Fibroblast of skin of abdomen (primary cell): ENCODE measurements at places on chromosomes 2 and 18.

DNA sequence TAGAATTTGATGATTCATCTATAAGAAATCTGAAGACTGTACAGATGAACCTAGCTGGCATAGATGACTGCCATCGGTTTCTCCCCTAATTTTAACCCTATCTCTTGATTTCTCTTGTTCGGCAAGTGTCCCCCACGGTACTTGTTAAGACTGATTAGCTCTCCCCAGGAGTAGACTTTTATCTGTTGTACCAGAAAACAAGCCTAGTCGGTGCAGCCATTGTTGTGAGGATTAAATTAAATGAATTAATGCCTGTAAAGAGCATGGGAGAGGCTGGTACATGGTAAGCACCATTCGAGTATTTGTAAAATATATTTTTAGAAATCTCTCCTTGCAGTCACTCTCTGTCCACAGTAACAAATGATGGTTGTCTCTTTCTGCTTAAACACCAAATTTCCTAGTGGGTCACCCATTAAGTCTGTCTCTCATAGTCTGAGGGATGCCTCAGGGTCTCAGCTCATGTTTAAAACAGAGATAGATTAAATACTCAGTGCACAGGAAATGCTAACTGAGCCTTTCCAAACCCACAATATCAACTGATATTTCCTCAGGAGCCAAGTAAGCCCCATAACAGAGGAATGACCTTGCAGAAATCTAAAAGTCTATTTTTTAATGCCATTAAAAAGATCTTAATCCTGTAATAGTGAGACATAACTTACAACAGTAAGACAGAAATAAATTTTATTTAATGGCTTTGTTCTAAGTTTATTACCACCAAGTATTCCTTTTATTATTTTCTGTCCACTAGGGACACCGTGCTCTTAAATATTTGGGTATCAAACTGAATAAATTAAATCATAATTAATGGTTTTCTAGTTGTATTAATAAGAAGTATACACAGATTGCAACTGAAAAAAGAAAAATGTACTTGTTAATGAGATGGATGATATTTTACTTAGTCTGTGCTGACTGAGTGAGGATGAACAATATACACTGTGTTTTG is 2.9 kb upstream of the B4GALT6 start:
- DNase-seq, result no peak

- no peak for DNase-seq
These were observed 24.4 kb upstream of the ADAM23 start for GRCh38 chr2:206418968-206419367.

GRCh38 chr2:167191588-167191987 is 303.3 kb downstream of the XIRP2 start:
- DNase-seq, result peak; percentile 48

DNA sequence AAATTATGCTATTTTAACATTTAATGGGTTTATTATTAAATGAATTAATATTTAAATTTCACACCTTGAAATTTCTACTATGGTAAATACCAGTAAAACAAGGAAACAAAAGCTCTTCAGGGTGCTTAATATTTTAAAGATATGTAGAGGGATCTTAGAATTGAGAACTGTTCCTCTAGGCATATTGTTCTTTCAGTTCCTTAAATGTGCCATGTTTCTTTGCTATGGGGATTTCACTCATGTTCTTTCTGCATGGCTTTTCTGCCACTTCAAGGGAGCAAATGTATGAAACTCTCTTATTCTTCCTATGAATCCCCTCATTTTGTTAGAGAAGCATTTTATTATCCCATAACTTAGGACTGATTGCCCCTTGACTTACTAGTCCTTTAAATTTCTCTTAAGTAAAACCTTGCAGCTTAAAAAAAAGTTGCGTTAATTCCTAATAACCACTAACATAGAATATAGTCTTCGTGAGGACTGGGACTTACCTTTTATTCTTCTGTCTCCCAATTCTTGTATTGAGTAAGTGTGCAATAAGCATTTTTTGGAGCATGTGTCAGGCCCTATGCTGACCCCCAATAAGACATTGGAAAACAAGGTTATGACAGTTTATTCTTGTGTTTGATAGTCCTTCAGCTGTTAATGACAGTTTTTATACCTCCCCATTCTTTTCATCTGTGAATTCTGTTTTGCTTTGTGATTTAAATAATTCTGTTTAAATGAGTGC is 95.7 kb downstream of the BIRC6 start:
- no peak for DNase-seq

DNA sequence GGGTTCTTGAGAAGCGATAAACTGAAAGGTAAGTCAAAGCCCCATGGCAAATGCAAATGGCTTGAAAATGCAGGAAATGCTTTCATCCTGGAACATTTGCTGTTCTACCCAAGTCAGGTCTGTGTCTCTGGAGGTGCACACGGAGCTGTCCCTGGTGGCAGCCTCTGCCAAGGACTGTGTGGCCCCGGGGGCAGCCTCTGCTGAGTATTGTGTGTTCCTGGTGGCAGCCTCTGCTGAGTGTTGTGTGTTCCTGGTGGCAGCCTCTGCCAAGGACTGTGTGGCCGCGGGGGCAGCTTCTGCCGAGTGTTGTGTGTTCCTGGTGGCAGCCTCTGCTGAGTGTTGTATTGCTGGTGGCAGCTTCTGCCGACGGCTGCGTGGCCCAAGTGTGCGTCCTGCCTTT is 135.6 kb upstream of the ALKAL2 start:
- no peak for DNase-seq

GRCh38 chr18:55510809-55511208 is 77.2 kb downstream of the TCF4 start:
- peak; percentile 67 for DNase-seq

DNA sequence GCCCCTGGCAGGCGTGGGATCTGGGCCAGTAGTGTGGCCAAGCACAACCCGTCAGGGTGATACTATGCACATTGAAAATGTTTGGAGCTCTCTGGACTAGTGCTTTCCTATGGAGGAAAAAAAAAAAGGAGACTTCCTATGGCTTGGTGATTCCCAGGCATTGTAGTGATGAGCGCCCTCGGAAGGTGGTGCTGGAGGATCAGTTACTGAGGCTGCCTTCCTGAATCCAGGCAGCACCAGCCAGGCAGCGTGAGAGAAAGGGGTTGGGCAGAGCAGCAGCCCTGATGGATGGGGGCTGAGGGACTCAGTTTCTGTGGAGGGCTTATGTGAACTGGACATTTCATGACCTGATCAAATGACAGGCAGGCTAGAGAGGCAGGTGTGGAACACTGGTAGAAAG is 70.9 kb downstream of the CHRNA1 start:
- no peak for DNase-seq

DNA sequence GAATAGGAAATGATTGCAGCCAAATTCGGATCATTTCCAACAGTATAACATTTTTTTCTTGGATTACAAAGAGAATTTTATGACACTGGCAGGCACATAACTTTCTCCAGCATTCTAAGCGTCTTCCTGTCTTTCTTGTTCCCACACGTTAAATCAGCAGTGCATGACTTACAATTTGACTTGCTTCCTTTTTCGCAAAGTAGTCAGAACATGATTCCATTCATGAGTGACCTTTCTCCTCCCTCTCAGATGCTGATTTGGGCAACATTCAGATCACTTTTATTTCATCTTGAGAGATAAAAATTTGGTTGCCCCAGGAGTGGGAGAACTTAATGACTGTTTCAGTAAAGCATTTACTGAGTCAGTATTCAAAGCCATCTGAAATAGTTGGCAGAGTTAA is 858.7 kb upstream of the ACVR2A start:
- peak; percentile 21 for DNase-seq

- DNase-seq, result no peak
These were observed 4.6 kb downstream of the CHST10 start for GRCh38 chr2:100412881-100413321.

GRCh38 chr2:128326346-128326745 is 7.7 kb upstream of the HS6ST1 start:
- no peak for DNase-seq

- DNase-seq, result no peak
These were observed 2.1 kb upstream of the RNF152 start for GRCh38 chr18:61894751-61895524.

DNA sequence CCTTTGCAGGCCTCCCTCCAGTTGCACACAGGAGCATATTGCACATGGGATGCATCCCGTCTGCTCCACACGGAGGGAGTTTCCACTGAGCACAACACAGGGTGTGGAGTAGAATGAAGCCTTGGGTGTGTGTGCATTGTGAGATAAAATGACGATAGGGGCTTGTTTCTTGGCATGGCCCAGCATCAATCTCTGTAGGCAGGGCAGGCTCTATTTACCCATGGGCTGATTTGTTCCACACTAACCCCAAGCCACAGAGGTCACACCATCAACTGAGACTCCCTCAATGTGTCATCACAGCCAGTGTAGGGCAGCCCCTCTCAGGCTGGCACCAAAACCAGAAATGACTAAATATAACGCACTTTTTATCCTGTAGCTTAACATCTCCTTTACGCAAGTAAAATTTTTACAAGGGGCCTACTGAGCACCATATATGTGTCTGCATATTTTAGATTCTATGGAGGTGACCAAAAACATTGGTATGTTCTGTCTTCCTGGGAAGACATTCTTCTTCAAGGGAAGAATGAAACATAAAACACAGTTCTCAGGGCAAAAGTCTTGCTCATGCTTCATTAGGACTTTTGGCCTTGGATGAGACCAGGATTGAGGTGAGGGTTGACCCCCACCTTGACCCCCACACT is 2.7 kb upstream of the GKN1 start:
- peak; percentile 95 for DNase-seq
